ENCODE measurements at places on chromosomes 3 and 15. TPM values are rescaled to one million over a fixed set of nuclear protein-coding genes. Genes with fewer than 3 reads are reported as not detected.

DNA sequence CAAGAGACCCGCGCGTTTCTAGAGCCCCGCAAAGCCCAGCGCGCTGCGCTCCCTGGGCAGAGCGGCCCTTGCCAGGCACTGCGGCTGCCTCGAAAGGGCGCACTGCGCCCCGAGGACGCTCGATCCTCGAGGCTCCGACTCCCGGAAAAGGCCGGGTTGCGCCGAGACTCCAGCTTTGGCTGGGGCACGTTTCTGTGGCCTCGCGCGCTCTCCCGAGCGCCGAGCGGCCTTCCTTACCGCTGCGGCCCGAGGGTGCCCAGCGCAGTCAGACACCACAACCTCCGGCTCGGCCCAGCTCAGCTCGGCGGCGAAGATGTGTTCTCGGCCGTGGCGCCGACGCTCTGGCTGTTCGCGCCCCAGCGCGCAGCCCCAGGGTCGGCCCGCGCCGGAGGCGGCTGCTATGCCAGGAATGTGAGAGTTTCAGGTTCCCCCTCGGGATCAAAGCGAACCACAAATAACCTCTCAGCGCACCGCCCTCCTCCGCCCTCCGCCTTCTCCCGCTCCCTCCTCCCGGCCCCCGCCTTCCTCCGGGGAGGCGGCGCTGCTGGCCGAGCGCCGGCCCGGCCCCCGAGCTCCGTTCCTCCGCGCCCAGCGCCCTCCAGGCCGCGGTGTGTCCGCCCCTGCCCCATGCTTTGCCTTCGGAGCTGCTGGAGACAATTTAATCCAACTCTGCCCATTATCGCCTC lies at the start of gene AMOTL2:
TSS of gene AMOTL2 (minus strand) at position 343 of the 686 bp plus-strand sequence. CDS start 3,014 bp downstream, outside the sequence.
- peak; percentile 93 for DNase-seq

DNA sequence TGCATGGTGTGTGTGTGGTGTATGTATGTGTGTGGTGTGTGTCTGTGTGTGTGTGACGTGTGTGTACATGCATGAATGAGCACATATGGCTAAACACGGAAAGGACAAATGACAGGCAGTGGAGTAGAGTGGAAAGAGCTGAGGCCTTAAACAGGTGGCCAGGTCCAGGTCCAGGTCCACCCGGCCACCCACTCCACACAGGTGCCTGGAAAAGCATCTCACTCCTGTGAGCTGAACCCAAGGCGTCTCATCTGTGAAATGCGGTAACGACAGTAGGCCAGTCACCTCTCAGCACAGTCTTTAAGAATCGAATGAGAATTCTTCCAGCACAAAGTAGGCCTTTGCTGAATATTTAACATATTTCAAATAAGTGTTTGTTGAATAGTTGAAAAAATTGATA lies 58.7 kb downstream of the ATP10A start:
- DNase-seq: no peak

DNA sequence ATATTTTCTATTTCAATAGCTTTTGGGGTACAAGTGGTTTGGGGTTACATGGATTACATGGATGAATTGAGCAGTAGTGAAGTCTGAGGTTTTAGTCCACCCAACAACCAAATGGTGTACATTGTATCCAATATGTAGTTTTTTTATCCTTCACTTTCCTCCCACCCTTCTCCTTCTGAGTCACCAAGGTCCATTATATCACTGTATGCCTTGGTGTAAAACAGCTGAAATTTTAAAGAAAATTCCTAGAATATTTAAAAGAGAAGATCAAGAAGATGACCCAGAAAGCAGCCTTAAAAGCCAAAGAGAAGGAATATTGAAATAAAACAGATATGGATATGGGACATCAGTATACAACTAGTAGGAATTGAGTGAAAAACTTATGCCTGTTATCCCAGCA lies 204.2 kb upstream of the COL8A1 start:
- no peak for DNase-seq

- no peak for DNase-seq
Measured at GRCh38 chr3:4644951-4645350, 151.8 kb downstream of the ITPR1 start.

GRCh38 chr15:36175186-36175740 lies 404.2 kb upstream of the CDIN1 start:
- no peak for DNase-seq

Gene ZMYND10
- polyA plus RNA-seq: 0.93 TPM

Gene GPR62
- 0.02 TPM for polyA plus RNA-seq

Measured in fibroblast of lung (primary cell).